Coronary artery (tissue), 2 donors: ENCODE measurements at places on chromosomes 2 and 18.
A peak's percentile ranks its signal among the peaks of the same experiment; 100 is the strongest.

- no peak for DNase-seq
Observed at GRCh38 chr2:132667706-132668105, 2.3 kb downstream of the LYPD1 start.

DNA sequence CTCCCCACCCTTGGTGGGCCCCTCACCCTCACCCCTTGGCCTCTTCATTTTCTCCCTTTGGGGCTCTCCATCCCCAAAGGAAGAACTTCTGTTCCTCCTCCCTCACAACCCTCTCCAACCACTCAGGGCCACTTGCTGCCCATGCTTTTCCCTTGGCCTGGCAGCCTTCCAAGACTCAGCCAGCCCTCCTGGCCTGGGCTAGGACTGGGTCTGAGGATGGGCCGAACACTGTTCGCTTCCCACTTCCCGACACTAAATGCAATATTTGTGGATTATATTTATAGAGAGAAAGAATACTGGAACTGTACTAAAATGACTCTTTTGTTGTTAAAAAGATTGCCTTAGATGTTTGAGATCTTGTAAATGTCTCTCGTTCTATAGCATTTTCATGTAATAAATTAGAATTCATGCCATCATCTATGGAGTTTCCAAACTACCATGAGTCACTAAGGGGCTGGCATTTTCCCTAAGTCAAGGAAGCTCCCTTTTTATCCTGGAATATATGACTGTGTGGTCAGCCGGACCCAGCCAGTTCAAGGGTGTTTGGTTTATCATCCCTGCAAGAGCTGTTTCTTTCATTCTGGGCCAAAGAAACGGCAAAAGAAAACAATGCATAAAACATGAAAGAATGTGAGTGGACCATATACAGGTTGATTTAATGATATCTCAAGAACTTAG, 3.8 kb downstream of the CXCR2 start:
- no peak for DNase-seq

GRCh38 chr2:50196775-50197480, 835.0 kb downstream of the NRXN1 start:
- DNase-seq, result no peak

GRCh38 chr2:16613539-16614011, 52.1 kb downstream of the CYRIA start:
- no peak for DNase-seq

DNA sequence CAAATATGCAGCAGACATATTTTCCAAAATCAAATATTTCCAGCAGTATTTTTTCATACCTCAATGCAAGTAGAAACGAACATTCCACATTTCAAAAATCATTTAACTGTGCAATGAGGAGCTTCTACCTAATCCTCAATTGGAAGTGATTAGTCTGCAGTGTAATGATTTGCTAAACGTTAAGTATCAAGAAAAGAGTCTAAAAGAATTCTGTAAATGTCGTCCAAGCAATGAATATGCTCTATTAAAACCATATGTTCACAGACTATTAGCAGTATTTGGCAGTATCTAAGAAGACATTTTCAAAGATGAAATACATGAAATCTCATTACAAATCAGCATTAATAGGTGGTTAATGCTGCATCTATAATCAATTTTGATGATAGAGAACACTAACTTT, 15.9 kb downstream of the DYM start:
- DNase-seq, result no peak

DNA sequence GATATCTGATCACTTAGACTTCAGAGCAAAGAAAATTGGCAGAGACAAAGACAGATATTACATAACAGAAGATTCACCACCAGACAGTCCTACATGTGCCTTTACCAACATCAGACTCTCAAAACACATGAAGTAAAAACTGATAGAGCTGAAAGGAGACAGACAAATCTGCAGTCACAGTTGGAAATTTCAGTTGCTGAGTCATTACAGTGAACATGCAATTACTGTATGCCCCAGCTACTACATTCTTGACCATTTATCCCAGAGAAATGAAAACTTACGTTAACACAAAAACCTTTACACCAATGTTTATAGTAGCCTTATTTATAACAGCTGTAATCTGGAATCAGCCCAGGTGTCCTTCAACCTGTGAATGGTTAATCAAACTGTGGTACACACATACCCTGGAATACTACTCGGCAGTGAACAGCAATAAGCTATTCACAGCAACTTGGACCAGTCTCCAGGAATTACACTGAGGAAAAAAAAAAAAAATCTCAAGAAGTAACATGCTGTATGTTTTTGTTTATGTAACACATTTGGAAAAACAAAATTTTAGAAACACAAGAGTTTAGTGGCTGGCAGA, 7.5 kb upstream of the SCLY start:
- no peak for DNase-seq

GRCh38 chr2:58046585-58047372, at the start of gene VRK2:
Gene VRK2, plus strand, starts transcription at chr2:58046806. Its CDS starts 2,026 bp downstream, at chr2:58048832.
- DNase-seq, result peak; percentile 91

DNA sequence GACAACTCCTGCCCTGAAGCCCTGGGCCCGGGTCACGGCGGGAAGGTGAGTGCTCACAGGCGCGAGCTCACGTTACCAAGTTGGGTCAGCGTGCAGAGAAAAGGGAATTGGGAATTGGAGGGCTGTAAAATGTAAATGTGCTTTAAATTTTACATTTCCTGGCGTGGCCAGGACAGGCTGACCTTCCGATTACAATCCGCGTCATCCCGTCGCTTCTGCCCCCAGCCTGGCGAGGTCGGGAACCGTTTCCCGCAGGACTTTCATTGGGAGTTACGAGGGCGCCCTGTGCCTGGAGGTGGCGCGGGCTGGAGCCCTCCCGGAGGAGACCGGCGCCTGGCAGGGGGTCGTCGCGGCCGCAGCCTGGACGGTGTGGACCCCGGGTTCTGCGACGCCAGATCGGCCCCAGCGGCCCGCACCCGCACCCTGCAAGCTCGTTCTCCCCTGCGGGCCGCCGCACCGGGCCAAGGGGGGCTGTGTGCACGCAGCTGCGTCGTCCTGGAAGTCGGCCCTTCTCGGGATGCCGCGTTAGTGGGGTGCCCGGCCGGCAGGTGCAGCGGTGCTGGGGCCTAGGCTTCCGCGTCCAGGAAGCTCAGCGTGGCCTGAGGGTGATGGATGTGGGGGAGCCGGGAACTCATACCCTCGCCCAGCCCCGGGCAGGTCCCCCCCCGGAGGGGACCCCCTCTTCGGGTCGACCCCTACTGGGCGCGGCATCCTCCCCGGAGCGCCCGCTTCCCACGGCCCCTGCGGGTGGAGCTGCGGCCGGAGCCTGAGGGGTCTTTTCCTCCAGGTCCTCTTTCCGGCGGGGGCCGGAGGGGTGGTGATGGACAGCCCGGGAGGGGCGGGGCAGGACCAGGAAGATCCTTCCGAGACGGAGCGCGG, 63.9 kb downstream of the LRRFIP1 start:
- no peak for DNase-seq

GRCh38 chr2:240146141-240146561, 5.7 kb upstream of the OTOS start:
- no peak for DNase-seq

GRCh38 chr18:62037012-62037742, 144.4 kb upstream of the RNF152 start:
- no peak for DNase-seq

DNA sequence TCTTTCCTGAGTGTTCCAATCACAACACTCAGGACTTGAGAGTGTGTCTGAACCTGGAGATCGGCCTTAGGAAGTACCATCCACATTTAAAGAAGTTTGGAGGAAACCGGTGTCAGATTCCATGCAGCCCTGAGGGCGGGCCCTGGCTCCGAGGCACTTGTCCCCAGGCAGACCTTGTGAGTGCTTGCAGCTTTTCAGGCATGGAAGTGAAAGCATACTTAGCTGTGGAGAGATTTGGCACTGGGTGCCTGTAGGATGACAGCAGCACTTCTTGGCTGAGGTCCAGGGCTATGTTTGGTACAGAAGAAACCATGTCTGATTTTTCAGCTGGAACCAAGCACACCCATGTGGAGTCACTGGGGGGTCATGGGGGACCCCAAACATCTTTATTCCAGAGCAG, 230.8 kb downstream of the SEPTIN10 start:
- DNase-seq, result peak; percentile 82

- no peak for DNase-seq
Observed at GRCh38 chr18:3330622-3331021, 68.7 kb downstream of the MYL12B start.

DNA sequence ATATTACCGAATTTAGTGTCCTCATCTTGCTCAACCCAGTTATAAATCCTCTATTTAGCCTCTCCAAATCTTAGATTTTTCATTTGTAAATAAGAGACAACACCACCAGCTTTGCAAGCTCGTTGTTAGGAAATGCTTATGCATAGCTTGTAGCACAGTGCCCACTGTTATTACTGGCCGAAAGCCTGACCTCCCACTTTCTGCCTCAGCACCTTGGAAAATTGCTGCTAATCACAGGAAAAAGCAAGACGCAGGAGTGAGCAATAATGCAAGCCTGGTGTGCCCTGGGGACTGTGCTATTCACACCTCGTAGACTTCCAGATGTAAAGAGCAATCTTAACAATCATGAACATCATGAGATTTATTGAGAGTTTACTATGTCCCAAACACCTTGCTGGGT, 124.2 kb upstream of the ARL4C start:
- DNase-seq, result no peak

DNA sequence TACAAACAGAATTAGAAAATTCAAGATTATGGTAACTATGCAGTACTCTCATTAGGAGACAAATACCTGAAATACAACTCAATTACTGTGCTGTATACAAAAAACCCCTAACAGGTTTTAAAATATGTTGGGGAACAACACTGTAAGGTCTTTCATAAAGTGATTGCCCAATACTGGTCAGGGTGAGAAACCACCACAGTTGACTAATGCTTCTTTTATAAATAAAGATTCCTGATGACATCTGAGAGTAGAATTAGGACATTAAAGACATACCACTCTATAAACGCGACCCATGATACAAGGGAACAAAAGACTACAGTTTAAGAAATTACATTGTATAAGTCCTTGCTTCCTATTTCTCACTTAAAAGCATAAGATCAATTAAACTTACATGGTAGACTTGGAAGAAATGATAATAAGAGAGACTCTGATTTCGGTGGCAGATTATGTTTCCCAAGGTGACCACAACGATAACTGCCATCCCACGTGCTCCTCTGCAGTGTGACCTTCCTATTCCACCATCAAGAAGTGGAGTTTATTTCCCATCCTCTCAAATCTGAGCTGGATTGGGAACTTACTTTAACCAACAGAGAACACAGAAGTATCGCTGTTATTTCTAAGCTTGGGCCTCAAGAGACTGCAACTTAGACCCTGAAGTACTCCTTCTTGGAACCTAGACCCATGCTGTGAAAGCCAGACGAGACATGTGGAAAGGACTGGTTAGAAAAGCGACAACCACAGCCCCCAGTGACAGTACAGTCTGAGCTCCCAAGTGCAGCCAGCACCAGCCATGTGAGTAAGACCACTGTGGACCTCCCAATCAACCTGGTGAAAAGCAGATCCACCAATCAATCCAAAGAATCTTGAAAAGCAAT, 52.3 kb downstream of the ZNF521 start:
- DNase-seq, result no peak

DNA sequence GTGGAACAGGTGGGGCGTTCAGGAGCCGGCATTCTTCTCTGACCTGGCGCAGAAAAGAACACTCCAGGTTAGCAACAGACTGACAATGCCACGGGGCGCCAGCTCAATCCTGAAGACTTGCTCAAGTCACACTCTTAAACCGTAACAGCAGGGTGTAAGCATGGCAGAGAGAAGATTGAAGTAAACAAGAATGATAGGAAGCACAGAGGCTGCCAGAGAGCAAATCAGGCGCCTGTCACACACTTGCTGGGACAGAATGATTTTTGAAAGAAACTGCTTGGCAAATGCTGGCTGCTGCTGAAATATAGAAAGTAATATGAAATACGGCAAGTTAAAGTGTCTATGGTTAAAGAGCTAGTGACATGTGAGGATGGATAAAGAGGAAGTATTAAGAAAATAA, 80.5 kb downstream of the MEP1B start:
- DNase-seq, result no peak

DNA sequence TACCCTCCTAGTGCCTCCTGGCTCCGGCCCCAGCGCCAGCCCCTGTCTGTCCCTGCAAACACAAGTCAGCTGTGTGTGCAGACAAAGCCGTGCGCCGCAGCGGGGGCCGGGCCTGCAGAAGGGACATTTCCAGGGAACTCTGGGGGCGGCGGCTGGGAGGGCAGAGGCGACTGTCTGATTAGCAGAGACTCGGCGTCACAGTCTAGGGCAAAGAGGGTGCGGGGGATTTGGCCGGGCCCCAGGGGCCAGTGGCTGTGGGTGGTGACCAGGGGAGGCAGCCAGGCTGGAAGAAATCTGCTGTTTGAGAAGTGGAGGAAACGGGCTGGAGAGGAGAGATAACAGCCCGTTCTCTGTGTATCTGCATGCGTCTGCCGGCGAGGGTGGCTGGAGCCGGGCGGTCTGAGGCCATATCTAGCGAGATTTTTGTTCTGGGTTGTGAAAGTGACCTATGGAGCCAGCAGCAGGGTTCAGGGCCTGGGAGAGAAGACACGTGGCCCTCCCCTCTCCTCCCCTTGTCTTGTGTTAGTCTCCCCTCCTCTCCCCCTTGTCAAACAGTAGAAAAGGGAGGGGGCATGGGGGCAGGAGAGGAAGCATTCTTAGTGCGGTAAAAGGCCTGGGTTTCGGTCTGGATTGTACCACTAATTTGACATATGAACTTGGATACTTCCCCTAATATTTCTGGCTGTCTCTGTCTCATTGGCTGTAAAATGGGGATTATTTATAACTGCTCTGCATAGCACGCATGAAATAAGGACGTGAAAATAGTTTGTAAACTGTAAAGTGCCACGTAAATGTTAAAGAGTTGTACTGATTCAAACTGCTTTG, 169.4 kb downstream of the SMAD7 start:
- peak; percentile 99 for DNase-seq

GRCh38 chr2:226728996-226729395, 70.6 kb downstream of the IRS1 start:
- DNase-seq, result no peak

GRCh38 chr2:15560140-15560987, 770 bp downstream of the NBAS start:
- DNase-seq, result no peak

GRCh38 chr2:96528006-96528699, 8.4 kb upstream of the ARID5A start:
- peak; percentile 92 for DNase-seq

- no peak for DNase-seq
Observed at GRCh38 chr2:176691471-176691870, 422.2 kb downstream of the MTX2 start.
